ENCODE measurements at places on chromosomes 7 and 10.

DNA sequence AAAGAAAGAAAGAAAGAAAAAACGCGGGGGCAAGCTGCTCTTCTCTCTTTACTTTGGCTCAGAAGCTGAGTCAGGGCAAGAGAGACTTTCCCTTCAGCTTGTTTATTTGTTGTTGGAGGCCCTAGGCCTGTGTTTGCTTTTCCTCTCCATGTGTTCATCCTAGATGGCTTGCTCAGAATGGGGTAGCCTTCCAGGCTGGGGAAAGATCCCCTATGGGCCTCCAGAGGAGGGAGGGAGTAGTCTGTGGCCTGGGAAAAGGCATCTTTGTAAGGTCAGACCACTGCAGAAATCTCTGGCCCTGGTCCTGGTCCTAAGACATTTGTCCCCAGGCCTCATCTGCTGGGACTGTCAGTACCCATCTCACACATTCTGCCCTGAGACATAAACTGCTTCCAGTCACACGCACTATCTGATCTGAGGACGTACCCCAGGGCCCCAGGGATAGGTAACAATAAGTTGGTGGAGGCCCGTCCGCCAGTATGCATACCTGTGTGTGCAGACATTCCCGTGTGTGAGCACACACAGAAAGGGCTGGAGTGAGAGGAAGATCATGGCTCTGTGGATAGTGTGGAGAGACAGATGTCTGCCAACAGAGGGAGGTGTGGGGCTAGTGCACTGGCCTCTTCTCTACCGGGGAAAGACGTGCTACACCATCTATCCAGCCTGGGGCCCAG lies 4.9 kb upstream of the SCD start:
- no peak for DNase-seq

DNA sequence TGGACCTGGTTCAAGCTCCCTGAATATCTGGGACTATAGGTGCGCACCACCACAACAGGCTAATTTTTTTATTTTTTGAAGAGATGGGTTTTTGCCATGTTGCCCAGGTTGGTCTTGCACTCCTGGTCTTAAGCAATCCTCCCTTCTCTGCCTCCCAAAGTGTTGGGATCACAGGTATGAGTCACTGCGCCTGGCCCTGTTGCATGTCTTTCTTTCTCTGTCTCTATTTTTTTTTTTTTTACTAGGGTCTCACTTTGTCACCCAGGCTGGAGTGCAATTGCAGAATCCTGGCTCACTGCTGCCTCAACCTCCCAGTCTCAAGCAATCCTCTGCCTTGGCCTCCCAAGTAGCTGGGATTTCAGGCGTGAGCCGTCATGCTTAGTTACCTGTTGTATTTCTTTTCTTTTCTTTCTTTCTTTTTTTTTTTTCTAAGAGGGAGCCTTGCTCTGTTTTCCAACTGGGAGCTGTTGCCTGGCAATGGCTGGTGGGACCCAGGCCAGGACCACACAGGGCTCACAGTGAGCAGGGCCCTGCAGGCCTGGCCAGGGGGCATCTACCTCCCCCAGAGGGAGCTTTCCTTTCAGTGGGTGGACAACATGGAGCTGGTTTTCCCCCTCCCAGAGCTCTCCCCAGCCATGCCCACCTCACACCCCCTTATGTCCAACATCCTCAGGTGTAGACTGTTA lies 6.0 kb downstream of the MYL7 start:
- no peak for DNase-seq

DNA sequence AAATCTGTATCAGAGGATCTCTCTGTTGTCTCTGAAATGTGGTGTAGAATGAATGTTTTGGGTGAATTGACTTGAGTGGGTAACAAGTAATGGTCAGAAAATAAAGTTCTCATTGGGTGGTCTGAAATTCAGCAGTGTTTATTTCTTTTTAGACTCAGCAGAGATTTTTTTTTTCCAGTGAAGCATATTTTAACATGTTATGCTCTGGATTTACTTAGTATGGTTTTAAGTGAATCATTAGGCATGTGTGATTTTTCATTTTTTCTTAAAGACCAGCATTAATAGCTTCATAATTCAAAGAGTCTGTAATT lies 63.5 kb downstream of the REEP3 start:
- no peak for DNase-seq

DNA sequence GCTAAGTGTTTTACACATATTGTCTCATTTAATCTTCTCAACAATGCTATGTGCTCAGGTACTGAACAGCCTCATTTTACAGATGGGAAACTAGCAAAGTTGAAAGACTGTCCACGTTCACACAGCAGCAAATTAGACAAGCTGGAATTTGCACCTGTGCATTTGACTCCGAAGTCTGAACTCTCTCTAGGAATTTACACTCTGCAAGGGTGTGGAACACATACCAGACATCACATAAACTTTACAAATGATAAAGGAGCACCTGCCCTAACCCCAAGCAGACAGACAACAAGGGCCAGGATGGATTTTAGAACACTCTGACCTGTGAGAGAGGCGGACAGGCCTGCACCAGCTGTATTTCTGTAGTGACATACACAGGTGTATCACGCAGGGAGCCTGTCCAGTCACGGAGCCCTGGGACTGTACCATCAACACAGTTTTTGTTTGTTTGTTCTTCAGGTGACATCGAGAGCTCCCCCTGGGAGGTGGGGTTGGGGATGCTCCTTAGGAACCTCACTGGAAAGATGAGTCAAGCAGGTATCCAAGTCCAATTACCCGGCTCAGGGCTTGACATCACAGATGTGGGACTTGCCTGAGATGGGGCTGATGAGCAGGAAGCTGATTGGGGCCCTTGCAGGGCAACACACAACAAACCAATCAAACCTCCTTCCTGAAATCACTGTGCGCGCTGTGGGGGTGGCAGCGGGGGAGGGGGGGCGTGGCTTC lies 31.0 kb downstream of the MKI67 start:
- no peak for DNase-seq

- DNase-seq: no peak
Measured at GRCh38 chr7:150740053-150740452, 2.8 kb downstream of the GIMAP5 start.

DNA sequence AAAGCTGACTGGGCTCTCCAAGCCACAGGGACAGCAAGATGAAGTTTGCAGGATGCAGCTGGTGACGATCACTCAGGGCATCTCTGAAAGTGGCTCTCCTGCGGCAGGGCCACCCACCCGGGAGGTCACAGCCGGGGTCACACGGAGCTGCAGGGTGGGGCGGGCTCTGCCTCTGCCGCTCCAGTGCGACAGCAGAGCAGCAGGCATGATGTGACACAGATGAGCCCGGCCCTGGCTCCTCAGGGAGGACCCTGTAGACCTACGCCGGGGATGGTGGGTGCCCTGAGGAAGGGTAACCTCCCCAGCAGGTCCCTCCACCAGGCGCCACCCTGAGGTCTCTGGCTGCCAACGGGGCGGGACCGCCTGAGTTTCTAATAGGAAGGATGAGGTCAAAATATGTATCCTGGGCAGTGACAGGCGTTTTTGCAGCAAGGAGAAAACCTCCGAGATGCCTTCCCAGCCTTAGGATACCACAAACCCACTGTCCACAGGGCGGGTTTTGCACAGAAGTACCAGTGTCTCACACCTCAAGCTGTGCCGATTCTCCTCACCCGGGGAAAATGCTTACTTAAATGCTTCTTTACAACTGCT lies 114.8 kb upstream of the DIP2C start:
- no peak for DNase-seq

- no peak for DNase-seq
Measured at GRCh38 chr10:66505003-66505657, 420.7 kb upstream of the LRRTM3 start.

- no peak for DNase-seq
Measured at GRCh38 chr7:1632916-1633785, 36.9 kb upstream of the ELFN1 start.

DNA sequence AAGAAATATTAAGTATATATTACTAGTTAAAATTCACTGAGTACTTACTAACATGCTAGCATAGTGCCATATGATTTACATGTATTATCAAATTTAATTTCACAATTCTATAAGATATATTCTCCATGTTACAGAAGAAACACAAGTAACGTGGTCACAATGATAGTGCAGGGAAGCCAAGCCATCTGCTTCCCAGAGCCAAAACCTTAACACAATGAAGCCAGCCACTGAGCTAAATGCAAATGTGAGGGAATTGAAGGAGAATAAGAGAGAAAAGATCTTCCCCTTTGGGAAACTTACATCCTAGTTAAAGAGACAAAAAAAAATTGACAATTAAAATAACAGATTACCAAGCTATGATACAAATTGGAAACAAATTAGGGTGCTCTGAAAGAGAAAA lies 63.6 kb downstream of the ELAPOR2 start:
- no peak for DNase-seq

DNA sequence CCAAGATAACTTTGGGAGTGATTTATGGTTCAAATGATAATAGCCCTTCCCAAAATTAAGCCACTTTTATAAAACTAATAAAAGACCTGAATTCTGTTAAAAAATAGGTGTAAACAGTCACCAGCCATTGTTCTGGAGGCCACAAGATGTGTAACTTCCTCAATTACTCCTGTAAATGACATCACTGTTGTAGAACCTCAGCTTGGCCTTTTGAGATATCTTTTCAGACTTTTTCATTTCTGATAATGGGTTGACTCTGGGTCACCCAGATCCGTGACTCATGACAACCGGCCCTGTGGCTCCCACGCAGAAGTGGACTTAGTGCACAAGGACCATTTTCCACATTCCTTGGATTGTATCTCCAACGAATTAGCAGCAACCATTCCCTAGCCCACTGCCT lies 106.6 kb downstream of the DKK1 start:
- no peak for DNase-seq

- no peak for DNase-seq
Measured at GRCh38 chr10:7407368-7408290, 3.2 kb downstream of the SFMBT2 start.

- DNase-seq: peak; percentile 82
Measured at GRCh38 chr10:70551971-70552422, 50.5 kb downstream of the PRF1 start.

DNA sequence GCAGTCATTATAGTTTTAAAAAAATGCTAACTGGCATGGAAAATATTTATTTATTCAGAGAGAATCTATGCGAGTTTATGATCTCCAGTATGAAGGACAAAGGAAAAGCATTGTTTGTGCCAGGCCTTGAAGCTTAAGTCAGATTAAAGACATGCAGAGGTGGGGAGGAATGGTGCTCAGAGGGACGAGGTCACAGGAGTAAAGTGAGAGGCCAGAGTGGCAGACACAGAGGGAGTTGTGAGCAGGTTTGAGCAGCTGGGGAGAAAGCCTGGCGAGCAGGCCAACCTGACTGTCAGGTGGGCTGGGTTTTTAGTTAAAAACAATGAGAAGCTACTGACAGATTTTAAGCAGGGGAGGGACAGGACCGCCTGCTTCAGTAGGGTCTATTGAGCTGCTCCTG lies 6.8 kb upstream of the CCNY start:
- DNase-seq: no peak

DNA sequence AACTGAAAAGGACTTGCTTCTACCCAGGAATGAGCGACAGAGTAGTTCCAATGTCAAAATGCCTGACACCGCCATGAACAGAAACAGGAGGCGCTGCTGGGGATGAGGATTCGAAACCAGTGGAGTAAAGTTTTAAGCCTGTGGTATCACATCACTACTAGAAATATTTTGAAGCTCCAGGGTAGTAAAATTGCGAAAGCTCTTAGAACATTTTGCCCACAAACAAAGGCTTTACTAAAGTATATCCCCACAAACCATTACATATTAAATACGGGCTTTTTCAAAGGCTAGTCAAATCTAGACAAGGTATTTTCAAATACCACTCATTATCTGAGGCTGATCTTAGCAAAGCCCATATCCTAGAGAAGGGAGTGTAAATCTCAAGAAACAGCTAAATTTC lies 2.4 kb downstream of the PRDX3 start:
- DNase-seq: no peak

GRCh38 chr7:36207451-36208291 lies 54.6 kb downstream of the EEPD1 start:
- peak; percentile 88 for DNase-seq

DNA sequence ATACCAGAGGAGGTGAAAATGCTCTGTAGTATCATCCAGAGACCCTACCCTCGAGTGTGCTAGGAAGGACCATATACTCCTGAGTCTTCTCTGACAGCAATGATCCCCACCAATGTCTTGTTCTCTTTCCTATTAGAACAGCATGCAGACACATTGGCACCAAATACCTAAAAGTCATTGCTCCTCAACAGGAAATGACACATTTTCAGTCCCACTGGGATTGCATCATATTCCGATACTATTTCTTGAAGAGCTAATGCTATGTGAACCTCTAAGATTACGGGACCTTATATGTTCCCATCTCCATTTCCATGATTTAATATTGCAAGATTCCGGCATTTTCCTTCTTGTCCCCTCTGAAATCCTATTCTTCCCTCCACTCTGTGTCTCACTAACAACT lies 177.4 kb downstream of the NRP1 start:
- DNase-seq: no peak

GRCh38 chr10:85645053-85645452 lies 721.5 kb downstream of the GRID1 start:
- DNase-seq: no peak

GRCh38 chr10:110447886-110448285 lies 49.8 kb upstream of the DUSP5 start:
- no peak for DNase-seq

GRCh38 chr7:141094336-141095070 lies 20.6 kb downstream of the TMEM178B start:
- no peak for DNase-seq

GRCh38 chr7:159107161-159107892 lies 37.3 kb downstream of the VIPR2 start:
- DNase-seq: no peak

DNA sequence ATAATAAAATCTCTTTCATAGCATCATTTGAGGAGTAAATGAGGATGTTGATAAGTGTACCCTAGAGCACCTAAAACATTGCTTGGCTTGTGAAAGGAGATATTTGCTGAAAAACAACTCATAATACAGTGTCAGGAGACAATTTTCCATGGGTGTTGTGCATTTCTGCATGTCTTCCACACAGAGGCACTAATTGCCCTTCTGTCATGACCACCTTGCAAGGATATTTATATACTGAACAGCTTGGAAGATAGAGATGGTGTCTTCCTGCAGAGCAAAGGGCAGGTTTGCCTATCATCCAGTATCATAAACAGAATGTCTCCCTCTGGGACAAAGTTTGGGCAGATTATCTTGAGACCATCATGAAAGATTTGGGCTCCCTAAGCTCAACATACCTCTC lies 495.2 kb upstream of the LRRN3 start:
- DNase-seq: no peak

DNA sequence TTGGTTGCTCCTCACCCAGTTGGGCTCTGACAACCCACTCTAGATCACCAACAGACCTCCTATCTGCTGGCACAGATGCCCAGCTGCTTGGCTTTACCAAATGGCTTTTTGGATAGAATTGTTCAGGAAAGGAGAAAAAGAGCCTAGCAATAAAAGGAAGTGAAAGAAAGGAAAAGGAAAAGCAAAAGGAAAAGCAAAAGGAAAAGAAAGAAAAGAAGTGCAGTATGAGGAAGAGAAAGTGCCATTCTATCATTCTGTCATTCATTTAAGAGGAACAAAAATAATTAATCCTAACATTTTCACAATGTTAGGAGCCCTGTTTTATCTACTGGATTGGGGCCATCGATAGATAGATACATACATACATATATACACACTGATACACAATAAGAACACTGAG lies 353.6 kb downstream of the THSD7A start:
- no peak for DNase-seq

GRCh38 chr10:119461923-119462322 lies 80.6 kb downstream of the RGS10 start:
- no peak for DNase-seq

- no peak for DNase-seq
Measured at GRCh38 chr10:5457741-5458140, 41.6 kb downstream of the CALML5 start.

Data from non-pigmented ciliary epithelial cell (primary cell).